MCF 10A (cell line): ENCODE measurements at places on chromosomes 5 and 9.

DNA sequence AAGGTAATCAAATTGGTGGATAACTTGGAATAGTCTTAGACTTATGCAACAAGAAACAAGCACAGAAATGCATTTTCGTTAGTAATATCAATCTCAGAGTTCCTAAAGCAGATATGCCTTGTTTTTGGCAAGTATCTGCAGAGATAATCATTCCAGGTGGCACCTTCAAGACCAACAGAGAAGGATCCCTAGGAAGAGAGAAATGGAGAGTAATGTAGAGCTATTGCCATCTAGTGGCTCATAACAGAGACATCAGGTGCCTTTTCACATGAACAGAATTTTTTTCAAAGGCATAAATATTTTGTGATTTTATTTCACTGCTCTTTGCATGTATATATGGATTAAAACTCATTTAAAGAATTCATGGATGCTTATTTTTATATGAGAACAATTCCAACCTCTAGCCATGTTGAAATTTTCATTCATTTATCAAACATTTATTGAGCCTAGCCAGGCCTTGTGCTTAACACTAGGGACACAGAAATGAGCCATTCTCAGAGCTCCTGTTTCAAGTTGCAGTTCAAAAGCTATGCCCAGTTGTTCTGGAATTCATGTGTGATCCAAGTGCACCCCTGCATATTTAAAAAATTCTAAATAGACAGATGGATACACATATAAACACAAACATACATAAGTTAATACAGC, 117.5 kb upstream of the OR13F1 start:
- DNase-seq: peak; percentile 48

- DNase-seq: no peak
These were observed 9.8 kb downstream of the REXO4 start for GRCh38 chr9:133408042-133408441.

- peak; percentile 99 for DNase-seq
These were observed 4.6 kb downstream of the EPB41L4B start for GRCh38 chr9:109316207-109316640.

GRCh38 chr5:59021837-59022514, 439.1 kb downstream of the RAB3C start:
- DNase-seq: peak; percentile 80
